Diencephalon (tissue), 1 donor: ENCODE measurements at places on chromosomes 16 and 17. TPM values are rescaled to one million over a fixed set of nuclear protein-coding genes. Genes with fewer than 3 reads are reported as not detected.

Gene TMEM11
- 12.9 TPM for total RNA-seq

Gene PDXDC1
- total RNA-seq = 49.6 TPM

Gene CFAP119
- 8.8 TPM for total RNA-seq

Gene KRT24
- total RNA-seq = not detected

Gene TLCD3A
- total RNA-seq = 13.6 TPM

Gene SSTR5
- total RNA-seq = 0.23 TPM

Gene TBX21
- total RNA-seq = 0.23 TPM
